ENCODE measurements at places on chromosomes 3 and 15. TPM values are rescaled to one million over a fixed set of nuclear protein-coding genes. Genes with fewer than 3 reads are reported as not detected.

GRCh38 chr3:46202535-46202934 is 5.6 kb downstream of the CCR1 start:
- DNase-seq = no peak

Gene HYAL3
- total RNA-seq = 1.6 TPM

DNA sequence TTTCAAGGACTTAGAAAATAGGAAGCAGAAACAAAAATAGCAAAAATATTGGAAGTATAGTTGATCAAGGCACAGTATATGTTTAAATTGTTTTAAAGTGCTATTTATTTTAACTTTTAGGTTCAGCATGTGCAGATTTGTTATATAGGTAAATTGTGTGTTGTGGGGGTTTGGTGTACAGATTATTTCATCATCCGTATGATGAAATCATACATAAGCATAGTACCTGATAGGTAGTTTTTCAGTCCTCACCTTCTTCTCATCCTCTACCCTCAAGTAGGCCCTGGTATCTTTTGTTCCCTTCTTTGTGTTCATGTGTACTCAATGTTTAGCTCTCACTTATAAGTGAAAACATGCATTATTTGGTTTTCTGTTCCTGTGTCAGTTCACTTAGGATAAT is 50.9 kb downstream of the KLHL6 start:
- DNase-seq = no peak

- peak; percentile 33 for DNase-seq
These were observed 28.5 kb upstream of the POLG start for GRCh38 chr15:89363133-89363532.

Gene SST
- not detected for total RNA-seq

DNA sequence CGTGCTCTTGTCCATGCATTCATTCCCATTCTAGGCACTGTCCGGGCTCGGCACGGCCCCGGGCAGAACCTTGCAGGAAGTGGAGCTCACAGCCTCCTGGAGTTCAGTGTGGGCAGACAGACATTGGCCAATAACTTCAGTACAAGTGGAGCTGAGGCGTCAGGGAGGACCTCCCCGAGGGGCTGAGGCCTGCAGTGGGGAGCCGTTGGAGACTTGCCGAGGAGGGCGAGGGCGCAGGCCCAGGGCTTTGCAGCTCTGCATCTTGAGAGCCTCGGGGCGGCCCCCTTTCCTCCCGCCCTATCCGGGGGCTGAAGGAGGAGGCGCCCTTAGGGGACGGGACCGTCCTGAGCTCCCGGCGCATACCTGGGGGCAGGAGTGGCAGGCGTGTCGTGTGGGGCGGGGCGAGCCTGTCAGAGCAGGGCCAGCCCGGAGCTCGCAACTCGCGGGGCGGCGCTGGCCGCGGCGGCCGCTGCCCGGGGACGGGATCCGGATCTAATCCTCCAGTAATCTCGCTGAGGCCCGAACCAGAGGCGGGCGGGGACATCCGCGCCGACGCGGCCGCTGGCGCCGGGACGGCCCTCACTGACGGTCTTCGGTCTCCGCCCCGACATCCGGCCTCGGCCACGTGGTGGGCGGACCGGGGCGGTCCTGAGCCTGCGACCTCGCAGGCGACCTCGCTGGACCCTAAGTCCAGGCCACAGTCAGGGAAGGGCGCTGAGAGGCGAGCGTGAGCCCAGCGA is at the start of gene ACY1:
TSS of gene ACY1 (plus strand) at position 698 of the 740 bp plus-strand sequence. CDS start 530 bp downstream, outside the sequence.
- peak; percentile 83 for DNase-seq

GRCh38 chr3:62824965-62825592 is 50.1 kb downstream of the CADPS start:
- no peak for DNase-seq

DNA sequence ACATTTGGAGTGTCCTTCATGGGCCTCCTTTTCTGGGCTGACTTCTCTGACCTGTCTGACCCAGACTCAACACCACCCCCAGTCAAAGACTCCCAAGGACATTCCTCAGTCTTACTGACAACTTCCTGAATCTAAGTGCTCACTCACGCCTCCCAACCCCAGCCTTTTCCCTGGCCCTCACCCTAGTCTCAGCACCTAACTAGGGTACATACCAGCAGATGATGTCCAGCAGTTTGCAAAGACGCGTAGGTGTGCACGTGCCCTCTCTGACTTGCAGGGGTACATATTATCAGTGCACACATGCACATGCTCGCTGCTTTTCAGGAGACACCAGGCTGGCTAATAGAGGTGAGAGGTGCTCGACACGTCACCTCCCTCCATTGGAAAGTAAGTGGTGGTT is 38.7 kb upstream of the SLCO2A1 start:
- DNase-seq = peak; percentile 15
